CD4-positive, alpha-beta T cell treated with Interferon gamma for 1 hour (primary cell): ENCODE measurements at places on chromosomes 7 and 10.

DNA sequence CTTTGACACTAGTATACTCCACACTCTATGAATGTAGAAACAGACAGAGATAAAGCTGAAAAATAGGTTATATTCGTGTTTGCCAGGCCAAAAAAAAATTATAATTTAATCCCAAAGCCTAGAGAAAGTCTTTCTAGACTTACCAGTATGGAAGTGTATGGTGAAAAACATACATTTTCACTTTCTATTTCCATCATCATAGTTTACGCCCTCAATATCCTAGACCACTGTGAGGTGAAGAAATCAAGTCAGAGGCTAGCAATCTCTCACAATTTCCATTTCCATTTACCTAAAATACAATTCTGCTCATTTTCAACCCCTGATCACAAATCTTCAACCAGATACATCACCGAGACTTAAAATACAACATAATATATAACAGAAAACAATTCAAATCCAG, 16.2 kb downstream of the GPR22 start:
- DNase-seq, result no peak

DNA sequence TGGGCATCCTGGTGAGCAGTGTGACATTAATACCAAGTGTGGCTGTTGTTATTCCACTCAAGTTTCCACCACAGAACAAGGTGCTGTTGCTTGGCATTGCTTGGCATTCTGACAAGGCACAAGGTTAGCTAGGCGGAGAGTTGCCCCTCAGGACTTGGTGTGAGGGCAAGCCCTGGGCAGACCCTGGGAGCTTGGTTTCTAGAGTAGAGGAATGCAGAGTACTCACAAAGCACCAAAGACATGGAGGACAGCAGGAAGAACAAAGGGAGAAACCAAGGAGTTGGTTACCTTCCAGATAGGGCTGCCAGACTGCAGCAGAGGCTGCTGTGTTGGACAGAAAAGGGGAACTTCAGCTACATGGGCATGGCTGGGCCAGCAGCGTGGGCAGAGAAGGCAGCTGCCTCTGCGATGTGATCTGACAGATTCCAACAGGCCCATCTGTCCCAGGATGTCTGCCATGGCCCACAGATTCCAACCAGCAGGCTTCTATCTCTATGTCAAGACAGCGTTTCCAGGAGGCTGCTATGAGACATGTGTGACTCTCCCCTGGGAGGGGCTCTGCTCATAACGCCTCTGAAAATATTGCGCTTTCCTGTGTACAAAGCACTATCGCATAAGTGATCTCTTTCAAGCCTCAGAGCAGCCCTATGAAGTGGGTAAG, 1.8 kb downstream of the GOLGA7B start:
- no peak for DNase-seq

GRCh38 chr7:157077021-157077420, 61.7 kb upstream of the UBE3C start:
- DNase-seq, result no peak

DNA sequence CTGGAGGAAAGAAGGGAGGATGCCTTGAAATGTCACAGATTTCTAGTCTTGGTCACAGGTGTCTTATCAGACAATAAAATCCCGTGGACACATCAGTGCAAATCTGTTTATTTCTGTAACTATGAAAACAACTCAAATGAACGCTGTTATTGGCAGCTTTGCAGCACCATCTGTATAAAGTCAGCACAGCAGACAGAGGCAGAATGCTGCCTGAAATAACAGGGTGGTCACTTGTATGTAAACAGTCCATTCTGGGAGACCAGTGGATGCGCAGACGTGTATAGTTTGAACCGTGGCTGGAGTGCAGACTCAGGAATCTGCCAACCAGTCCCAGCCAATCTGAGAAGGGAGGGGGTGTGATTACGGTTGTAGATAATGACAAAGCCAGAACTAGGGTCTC, 54.8 kb downstream of the SEC23IP start:
- no peak for DNase-seq

GRCh38 chr10:93063144-93063976, 2.8 kb downstream of the CYP26C1 start:
- no peak for DNase-seq

GRCh38 chr7:2553108-2553507, 2.2 kb downstream of the BRAT1 start:
- DNase-seq, result no peak

GRCh38 chr7:3673524-3673923, 372.5 kb downstream of the SDK1 start:
- DNase-seq, result peak; percentile 7

- DNase-seq, result no peak
Measured at GRCh38 chr10:99784016-99784726, 1.7 kb downstream of the ABCC2 start.

- no peak for DNase-seq
Measured at GRCh38 chr7:103113164-103113563, 35.7 kb downstream of the NAPEPLD start.

GRCh38 chr7:106829496-106829895, 35.6 kb upstream of the PIK3CG start:
- no peak for DNase-seq

DNA sequence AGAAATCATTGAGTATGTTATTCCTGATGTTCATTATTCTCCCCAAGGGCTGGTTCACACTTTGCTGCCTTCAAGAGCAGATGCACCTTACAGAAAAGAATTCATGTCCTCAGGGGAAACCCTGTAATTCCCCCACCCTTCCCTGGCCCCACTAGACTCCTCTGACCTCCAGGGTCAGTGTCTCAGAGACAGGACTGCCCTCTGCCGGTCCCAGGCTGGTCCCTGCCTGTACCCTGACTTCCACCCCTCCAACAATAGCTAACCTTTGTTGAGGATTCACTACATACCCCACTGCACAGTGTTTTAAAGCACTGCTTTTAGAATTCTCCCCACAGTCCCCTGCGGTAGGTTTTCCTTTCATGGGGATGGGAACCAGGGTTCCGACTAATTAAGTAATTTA, 4.4 kb upstream of the SEPHS1 start:
- no peak for DNase-seq

- no peak for DNase-seq
Measured at GRCh38 chr10:33227489-33227888, 107.0 kb downstream of the NRP1 start.

DNA sequence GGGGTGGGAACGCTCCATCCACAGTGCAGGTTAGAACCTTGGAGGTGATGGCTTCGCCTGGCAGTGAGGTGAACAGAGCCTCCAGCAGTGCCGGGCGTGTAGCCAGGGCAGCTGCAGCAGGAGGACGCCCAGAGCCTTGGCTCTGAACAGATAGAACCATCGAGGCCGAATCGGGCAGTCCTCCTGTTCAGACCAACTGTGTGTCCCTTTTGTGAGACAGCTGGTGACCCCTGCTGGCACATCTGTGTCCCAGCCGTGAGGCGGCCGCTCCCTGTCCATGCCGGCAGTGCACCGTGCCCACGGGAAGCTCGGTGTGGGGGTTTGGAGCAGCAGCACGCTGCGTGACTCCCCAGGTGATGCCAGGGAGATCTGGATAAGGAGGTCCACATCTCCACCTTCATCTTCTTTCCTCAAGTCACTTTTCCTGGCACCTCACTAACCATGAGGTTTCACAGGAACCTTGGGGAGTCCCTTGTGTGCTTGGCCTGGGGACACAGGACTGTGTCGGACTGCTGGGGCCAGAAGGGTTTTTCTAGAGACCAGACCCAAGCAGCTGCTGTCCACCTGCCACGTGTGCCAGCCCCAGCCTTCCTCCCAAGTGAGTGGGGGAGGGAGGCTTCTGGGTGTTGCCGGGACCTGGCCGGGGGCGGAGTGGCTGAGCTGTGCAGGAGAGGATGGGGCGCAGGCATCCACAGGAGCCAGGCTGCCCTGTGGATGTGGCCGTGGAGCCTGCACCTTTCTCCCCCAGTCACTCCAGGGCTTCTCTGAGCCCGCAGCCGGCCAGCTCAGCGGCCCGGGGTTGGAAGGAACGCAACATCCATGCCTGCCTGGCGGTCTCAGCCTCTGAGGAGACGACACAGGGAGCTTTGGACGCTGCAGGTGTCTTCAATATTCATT, 69.4 kb downstream of the DNAJB6 start:
- DNase-seq, result no peak

DNA sequence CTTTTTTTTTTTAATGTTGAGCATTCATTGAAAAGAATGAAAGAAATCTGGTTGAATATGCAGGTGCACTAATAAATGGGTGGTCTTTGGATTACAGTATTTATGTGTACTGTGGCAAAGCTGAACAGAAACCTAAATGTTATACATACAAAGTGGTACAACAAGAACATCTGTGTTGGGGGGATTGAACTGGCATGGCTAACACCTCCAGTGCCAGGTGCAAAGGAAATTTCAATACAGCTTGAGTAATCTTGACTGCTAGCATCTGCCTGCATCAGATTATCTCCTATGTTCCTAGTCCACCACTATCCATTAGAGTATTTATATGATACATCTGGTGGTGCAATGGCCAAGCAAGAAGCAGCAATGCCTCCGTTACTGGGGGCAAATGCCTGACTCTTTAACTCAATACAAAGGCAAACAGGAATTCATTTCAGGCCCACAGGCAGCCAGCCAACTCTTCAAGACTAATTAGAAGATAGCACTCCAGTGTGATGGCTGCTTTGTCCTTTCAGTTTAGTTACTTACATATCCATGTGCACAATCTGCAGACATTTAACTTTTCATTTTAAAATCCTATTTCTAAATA, 220.5 kb upstream of the ETV1 start:
- DNase-seq, result no peak

GRCh38 chr7:75740846-75741497, 2.2 kb upstream of the HIP1 start:
- peak; percentile 28 for DNase-seq

DNA sequence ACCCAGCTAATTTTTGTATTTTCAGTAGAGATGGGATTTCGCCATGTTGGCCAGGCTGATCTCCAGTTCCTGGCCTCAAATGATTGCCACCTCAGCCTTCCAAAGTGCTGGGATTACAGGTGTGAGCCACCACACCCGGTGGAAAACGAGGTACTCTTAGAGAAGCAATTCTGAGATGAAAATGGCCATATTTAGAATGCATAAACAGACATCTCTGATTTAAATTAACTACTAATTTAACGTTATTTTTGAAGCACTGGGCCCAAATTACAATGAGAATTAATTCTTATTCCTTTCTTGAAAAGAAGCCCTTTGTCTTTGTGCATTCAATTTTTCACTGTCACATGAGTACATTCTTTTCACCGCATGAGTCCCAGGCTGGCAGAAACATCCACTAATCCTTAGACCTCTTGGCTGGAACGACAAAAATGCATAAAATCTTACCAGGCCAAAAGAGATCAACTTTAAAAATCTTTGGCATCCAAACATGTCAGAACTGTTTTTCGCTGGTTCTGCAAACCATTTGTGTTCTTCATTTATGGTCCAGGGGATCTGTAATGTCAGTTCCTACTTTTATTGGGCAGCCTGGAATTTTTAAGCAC, 60.1 kb upstream of the CAPZA2 start:
- no peak for DNase-seq

DNA sequence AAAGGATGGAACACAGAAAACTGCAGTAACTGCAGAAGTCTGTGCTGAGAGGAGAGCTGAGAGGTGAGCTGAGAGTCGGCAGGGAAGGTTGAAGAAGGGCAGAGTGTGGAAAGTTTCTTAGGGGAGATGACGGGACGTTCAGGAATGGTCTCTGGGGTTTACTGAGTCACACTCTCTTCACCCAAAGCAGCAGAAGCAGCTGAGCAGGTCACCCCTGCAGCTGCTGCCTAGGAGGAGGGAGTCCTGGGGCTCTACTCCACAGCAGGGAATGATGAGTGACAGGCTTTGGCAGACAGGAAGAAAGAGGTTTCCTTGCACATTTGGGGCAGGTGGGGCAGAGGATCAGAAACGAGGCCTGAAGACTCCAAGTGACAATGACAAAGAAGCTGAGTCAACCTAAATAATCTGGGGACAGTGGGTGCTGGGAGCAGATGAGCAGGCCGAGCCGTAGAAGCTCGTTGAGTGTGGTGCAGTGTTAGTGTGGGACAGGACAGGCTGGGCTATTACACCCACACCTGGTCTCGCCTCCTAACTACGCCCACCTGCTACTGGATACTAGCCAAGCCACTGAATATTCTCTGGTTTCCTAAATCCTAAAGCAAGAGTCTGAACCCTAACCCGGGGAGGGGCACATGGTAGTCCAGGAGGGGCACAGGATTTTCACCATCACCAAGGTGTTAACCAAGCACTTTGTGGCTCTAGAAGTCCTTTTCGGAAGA, 24.9 kb downstream of the BEND7 start:
- DNase-seq, result no peak

GRCh38 chr7:135269921-135270320, 36.3 kb downstream of the STRA8 start:
- no peak for DNase-seq

GRCh38 chr7:92613720-92614119, 23.5 kb upstream of the FAM133B start:
- DNase-seq, result no peak

GRCh38 chr7:101237206-101238067, at the start of gene CLDN15:
CLDN15 (minus strand) TSS chr7:101237802; CDS start chr7:101237581, 221 bp downstream.
- DNase-seq, result no peak

- DNase-seq, result peak; percentile 15
Measured at GRCh38 chr10:69994262-69994661, 58.4 kb upstream of the MACROH2A2 start.

- DNase-seq, result no peak
Measured at GRCh38 chr10:130545697-130546096, 409.5 kb downstream of the GLRX3 start.

- no peak for DNase-seq
Measured at GRCh38 chr10:89241486-89242344, 9.9 kb downstream of the LIPA start.

- no peak for DNase-seq
Measured at GRCh38 chr7:141221007-141221612, 147.2 kb downstream of the TMEM178B start.

GRCh38 chr7:73986158-73986631, 41.8 kb upstream of the ELN start:
- no peak for DNase-seq

DNA sequence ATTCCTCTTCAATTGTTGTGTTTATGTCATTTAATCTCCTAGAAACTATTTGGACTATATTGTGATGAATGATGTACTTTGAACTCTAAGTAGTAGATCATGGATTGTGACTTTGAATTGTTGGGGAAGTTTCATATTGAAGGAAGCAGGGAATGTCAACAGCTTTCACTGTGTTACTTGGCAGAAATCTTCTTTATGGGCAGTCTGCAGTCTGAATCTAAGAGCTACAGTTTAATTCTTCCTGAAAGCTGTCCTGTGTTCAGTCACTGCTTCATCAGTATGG, 91.6 kb downstream of the PPP1R9A start:
- DNase-seq, result no peak

DNA sequence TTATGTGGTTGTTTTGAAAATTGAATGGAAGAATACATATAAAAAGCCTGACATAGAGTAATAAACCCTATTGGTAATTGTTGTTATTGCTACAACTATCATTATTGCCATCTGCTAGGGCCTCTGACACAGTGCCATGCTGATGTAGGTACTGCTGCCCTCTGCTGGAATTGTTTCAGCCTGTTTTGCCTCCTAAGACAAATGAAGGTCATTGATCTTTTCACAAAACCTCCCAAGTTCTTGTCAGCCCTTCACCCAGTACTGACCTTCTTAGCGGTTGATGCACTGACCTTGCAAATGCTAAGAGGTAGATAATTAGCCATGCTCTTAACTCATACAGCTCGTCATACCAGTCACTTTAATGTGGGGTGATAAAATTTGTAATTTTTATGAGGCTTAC, 975.2 kb downstream of the SORCS1 start:
- DNase-seq, result no peak
